ENCODE measurements at places on chromosomes 16 and 17. TPM values are rescaled to one million over a fixed set of nuclear protein-coding genes. Genes with fewer than 3 reads are reported as not detected.

The TBX2 gene
- 4.1 TPM for total RNA-seq

The ABCC11 gene
- 0.09 TPM for total RNA-seq

The TELO2 gene
- total RNA-seq, result 23.5 TPM

The C17orf50 gene
- not detected for total RNA-seq

The ANKFY1 gene
- 55.0 TPM for total RNA-seq

The COTL1 gene
- total RNA-seq, result 134 TPM

The ABCC12 gene
- not detected for total RNA-seq

The CTRB1 gene
- total RNA-seq, result not detected

The MYH3 gene
- total RNA-seq, result 0.45 TPM

The TEPSIN gene
- 3.4 TPM for total RNA-seq

The C17orf107 gene
- total RNA-seq, result 4.5 TPM

The CHRNE gene
- 4.9 TPM for total RNA-seq

The NOB1 gene
- 27.0 TPM for total RNA-seq

The KRT12 gene
- not detected for total RNA-seq

The SEPHS2 gene
- total RNA-seq, result 15.8 TPM

The BCL7C gene
- total RNA-seq, result 45.5 TPM

Measured in fibroblast of the aortic adventitia (primary cell).